ENCODE measurements at places on chromosomes 1 and 21.

GRCh38 chr21:31893851-31894415 lies 21.1 kb downstream of the HUNK start:
- no peak for DNase-seq

GRCh38 chr21:45726438-45726837 lies 82.9 kb downstream of the PCBP3 start:
- DNase-seq, result no peak

GRCh38 chr1:207898260-207898659 lies 12.7 kb downstream of the CD34 start:
- no peak for DNase-seq

DNA sequence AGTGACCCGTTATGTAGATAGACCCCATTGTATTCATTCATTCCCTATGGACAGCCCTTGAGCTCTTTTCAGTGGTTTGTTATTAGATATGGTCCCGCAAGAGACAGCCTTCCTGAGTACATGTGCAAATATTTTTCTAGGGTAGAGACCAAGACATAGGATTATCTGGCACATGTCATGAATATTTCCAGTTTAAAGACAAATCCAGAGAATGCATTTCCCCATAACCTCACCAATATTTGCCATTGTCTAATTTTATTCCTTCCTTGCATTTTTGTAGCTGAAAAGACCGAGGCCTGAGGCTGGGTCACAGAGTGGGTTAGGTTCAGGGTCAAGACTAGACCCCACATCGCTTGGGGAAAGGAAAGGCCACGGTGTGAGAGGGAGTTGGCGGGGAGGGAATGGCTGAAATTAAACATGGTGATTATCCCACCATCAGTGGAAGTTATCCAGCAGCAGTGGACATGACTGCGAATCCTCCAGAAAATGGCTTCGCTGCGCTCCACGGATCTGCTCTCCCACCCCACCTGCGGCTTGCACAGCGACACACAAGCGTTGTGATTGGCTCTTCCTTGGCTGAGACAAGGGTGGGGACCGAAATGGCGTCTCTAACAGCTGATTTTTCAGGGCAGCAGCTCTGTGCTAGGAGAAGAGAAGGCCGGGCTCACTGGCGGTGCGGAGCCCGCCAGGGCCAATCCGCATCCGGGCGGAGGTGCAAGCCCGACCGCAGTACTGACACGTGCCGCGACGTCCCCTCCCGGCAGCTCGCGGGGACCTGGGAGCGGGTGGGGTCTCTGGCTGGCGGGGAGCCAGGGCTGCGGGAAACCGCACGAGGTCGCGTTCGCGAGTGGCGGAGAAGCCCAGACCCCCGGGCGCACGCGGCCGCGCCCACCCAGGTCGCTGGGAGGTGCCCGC lies 16.1 kb upstream of the STMN1 start:
- no peak for DNase-seq

All from NCI-H1436 treated with DMSO at 0.1 percent for 48 hours (cell line).